Camera-type eye (tissue), 1 donor: ENCODE measurements at places on chromosomes 7 and 10. TPM values are rescaled to one million over a fixed set of nuclear protein-coding genes. Genes with fewer than 3 reads are reported as not detected.

LRRD1 gene
- 0.44 TPM for total RNA-seq

GHRHR gene
- total RNA-seq: not detected

TMEM140 gene
- total RNA-seq: 4.1 TPM

NEBL gene
- total RNA-seq: 45.6 TPM
